ENCODE measurements at places on chromosomes 7 and 10. TPM values are rescaled to one million over a fixed set of nuclear protein-coding genes. Genes with fewer than 3 reads are reported as not detected.

TMEM213 gene
- total RNA-seq, result not detected

ATG9B gene
- total RNA-seq, result 0.94 TPM

ASIC3 gene
- total RNA-seq, result 0.33 TPM

GPR85 gene
- 2.2 TPM for total RNA-seq

SPDYE5 gene
- total RNA-seq, result not detected

PDSS1 gene
- total RNA-seq, result 6.4 TPM

BTAF1 gene
- total RNA-seq, result 38.4 TPM

SPAG6 gene
- total RNA-seq, result not detected

TET1 gene
- 0.24 TPM for total RNA-seq

PDLIM1 gene
- total RNA-seq, result 364 TPM
